ENCODE measurements at places on chromosomes 3 and 15.

GRCh38 chr3:183468424-183468823 lies 40.0 kb upstream of the MCF2L2 start:
- DNase-seq: no peak

- DNase-seq: no peak
Measured at GRCh38 chr3:86562090-86562489, 428.9 kb downstream of the VGLL3 start.

DNA sequence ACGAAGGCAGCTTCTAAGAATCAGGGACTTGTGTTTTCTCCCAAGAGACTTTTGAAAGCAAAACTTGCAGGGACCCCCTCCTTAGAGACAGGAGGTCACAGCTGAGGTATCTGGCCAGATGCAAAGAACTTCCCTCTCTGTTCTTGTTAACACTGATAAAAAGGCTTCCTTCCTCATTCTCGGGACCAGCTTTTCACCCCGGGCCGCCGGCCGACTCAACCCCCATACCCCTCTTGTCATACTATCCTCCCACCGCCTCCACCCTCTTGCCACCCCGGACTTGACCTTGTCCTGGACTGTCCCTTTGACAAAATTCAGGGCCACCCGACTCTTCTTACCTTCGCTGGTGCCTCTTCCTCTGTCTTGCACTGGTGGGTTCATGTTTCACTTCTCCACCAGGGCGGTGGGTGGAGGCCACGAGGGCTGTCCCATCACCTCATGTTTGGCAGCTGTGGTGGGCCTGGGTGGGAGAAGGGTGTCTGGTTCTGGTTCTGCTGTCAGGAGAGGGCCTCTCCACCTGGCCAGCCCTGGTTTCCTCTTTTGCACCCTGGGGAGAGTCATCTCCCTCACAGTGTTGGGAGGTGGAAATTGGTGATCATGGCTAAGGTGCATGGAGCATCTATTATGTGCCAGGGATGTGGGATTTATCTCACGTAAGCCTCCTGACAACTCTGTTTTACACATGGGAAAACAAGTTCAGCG lies 32.5 kb downstream of the BHLHE40 start:
- no peak for DNase-seq

- no peak for DNase-seq
Measured at GRCh38 chr15:51680321-51680720, 982 bp upstream of the SCG3 start.

DNA sequence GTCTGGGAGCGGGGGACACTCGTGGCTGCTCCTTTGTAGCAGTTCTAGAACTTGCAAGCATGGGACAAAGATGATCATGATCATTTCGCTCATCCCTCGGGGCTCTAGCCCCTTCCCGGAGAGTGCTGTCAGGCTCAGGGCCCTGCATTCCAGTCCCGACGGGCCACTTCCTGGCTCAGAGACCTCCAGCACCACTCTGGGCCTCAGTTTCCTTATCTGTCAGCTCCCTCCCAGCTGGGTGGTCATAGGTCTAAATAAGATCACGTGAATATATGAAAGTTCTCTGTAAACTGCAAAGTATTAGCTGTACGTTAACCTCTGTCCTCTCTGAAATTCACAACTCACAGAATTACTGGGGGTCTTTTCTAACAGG lies 52.8 kb upstream of the SLC6A11 start:
- no peak for DNase-seq

DNA sequence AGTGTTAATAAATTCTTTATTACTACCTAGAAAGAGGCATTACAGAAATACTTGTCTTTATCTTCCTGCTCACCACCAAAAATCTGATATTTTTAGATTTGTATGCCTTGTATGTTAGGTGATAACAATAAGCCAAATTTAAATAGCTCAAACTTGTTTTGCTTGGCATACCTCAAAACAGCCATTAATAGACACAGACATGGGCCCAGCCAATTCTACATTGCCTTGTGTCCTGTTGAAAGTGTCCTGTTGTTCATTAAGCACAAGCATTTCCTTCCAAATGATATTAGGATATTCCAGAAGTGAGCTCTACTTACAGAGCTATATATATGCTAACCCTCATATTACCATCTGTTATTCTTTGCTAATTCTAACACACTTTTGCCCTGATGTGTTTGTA lies 438.6 kb upstream of the ZNF385D start:
- DNase-seq: no peak

GRCh38 chr3:115581362-115582135 lies 41.8 kb upstream of the GAP43 start:
- DNase-seq: no peak

GRCh38 chr15:45391746-45392583 lies 13.6 kb upstream of the GATM start:
- no peak for DNase-seq

DNA sequence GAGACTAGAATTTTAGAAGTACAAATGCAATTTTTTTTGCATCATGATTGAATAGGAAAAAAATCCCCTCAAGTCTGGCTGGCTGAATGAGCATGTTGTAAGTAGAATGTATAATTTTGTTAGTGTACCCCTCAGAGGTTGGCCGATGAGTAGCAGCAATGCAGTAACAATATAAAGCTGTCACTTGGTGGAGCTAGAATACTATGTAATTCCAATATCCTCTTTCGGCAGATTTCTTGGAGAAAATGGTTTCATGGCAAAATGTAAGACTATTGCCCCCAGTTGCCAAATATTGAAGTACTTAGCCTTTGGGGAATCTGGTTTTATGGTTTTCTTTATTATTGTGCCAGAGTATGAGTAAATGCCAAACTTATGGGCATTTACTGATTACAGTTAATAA lies 39.8 kb upstream of the SGO1 start:
- DNase-seq: no peak

DNA sequence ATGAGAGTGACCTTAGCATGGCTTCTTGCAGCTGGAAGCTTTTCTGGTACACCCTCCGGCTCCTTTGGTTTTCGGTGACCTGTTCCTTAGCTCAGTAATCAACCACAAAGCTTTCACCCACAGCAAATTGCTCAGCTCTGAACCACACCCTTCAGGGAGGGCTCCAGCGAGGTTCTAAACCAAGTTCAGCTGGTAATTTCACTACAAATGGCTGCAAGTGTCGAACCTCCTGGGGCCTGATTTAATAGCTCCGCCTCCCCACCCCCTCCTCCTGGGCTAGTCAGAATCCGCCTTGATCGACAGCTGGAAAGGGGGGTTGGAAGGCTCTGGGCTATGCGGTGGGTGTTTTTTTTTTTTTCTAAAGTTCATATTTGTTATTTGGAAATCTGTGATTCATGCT lies 150.9 kb upstream of the MCTP2 start:
- no peak for DNase-seq

DNA sequence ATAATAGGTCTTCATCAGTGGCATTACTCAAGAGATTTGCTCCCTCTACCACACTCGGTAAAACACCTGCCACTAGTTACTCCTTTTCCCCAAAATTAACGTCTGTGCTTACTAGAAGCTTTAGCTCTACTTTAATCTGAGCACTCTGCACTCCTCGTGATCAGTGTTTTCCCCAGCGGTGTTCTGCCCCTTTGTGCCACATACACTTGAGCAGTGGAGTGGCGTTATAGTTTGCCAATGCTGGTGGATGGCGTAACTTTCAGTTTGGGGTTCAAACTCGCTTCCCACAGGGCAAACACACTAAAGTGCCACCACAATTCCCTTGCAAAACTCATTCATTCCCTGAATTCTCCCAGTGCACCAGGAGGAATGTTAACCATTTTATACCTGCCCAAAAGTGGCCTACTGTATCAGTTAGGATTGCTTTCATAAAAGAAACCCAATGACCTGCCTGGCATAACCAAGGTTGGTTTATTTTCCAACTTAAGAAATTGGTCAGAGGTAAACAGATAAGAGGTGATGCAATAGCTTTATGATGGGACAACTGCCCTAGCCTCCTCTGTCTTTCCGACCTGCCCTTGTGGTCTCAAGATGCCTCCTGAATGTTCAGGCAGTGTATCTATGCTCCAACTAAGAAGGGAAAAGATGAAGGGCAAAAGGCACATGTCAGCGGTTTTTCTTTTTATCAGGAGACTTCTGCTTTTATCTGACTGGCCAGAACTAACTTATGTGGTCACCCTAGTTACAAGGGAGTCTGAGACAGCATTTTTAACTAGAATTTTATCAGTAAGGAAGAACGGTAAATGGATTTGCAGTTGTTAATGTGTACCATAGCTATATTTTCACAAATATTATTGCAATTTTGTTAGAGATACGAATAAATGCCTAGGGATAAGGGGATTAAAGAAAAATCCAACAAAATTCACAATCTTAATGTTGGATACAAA lies 83.9 kb downstream of the FSIP1 start:
- DNase-seq: no peak

DNA sequence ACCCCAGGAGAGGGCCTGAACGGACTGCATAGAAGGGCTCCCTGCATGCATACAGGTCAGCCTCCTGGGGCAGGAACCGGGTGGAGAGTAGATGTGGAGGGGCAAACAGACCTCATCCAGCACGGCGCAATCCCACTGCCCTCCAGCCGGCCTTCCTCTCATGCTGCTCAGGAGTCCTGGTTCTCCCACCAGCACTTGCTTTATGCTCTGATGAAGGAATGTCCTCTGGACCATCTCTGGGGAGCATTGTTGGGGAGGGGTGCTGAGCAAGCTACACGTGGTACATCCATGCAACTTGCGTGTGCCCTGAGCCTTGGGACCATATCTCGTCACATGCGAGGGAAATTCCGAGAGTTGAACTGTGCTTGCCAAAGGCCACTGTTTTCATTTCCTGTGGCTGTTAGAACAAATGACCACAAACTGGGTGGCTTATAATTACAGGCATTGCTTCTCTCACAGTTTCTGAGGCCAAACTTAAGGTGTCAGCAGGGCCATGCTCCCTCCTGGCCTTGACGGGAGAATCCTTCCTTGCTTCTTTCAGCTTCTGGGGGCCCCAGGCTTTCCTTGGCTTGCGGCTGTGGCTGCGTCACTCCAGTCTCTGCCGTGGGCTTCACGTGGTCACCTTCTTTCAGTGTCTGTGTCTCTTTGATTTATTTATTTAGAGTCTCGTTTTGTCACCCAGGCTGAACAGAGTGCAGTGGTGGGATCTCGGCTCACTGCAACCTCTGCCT lies 12.2 kb downstream of the SELENOS start:
- no peak for DNase-seq

DNA sequence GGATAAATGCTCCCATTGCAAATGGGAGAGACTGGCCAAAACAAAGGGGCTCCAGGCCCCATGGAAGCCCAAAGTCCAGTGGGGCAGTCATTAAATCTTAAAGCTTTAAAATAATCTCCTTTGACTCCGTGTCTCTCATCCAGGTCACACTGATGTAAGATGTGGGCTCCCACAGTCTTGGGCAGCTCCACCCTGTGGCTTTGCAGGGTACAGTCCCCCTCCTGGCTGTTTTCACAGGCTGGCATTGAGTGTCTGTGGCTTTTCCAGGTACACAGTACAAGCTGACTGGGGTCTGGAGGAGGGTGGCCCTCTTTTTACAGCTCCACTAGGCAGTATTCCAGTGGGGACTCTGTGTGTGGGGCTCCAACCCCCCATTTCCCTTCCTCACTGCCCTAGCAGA lies 45.9 kb downstream of the NIPA2 start:
- DNase-seq: no peak

GRCh38 chr15:48862705-48863104 lies 15.2 kb upstream of the EID1 start:
- peak; percentile 42 for DNase-seq

DNA sequence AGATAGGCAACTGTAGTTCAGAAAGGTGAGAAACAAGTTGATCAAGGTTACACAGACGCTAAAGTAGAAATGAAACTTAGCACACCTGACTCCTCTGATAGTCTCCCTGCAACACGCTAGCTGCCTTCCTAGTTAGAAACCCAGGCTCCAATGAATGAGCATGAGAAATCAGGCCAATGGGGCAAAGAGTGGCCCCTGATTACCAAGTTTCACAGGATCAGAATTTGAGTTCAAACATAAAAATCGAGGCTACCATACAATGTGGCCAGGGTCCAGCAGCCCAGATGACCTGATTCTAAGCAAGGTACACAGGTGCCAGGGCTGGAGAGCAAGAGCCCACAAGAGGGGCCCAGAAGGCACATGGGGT lies 7.7 kb downstream of the PLD1 start:
- no peak for DNase-seq

DNA sequence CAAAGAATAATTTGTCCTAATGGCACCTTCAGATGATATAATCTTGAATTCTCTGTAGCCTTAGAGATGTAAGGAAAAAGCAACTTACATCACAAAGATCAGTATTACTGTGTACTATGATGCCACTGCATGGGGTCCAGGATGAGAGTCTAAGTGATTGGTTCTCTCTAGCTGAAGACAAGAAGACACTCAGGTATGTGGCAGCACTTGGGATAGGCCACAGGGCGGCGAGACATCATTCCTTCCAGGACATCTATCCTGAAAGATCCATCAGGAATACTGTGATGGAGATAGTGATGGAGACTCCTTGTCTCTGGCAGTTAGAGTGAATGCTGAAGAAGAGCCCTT lies 2.5 kb downstream of the CD200 start:
- no peak for DNase-seq

GRCh38 chr15:60486742-60487141 lies 7.8 kb upstream of the ICE2 start:
- DNase-seq: no peak

DNA sequence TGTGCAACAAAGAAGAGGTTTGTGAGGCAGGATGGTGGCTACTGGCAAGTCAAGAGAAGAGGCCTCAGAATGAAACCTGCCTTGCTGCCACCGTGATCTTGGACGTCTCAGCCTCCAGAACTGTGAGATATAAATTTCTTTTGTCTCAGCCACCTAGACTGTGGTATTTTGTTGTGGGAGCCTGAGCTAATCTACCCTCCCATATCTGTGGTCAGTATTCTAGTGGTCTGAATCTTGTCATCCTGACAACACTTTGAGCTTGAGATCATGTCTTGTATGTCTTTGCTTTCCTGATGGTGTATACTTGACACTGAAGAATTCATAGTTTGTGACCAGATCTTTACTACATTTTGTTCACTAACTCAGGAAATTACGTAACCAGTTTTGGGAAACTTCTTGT lies 240.6 kb upstream of the GOLIM4 start:
- no peak for DNase-seq

DNA sequence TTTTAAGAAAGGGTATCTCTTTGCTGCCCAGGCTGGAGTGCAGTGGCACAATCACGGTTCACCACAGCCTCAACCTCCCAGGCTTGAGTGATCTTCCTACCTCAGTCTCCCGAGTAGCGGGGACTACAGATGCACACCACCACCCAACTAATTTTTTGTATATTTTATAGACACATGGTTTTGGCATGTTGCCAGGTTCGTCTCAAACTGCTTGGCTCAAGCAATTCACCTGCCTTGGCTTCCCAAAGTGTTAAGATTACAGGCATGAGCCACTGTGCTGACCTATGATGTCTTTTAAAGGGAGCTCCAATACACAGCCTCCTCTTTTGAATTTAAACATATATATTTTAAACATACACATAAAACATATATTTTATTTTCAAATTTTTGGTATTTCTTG lies 60.9 kb downstream of the SLC9C1 start:
- no peak for DNase-seq

GRCh38 chr3:72351536-72351935 lies 496.7 kb downstream of the SHQ1 start:
- no peak for DNase-seq

DNA sequence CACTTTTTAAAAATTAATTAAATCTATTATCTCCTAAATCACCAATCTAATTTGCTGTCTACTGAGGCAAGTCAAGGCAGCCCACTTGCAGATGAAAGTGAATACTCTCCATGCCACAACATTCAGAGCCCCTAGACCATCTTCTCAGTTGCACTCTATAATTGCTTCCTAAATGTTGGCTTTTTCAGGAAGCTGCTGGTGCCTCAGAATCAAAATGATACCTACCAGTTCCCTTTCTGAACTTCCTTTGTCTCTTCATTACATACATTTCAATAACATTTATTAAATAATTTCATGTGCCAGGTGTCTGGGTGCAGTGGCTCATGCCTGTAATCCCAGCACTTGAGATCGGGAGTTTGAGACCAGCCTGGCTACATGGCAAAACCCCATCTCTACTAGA lies 124.1 kb downstream of the SERPINI1 start:
- no peak for DNase-seq

Measured in T-helper 2 cell (primary cell).